ENCODE measurements at places on chromosomes 3 and 15. TPM values are rescaled to one million over a fixed set of nuclear protein-coding genes. Genes with fewer than 3 reads are reported as not detected.

DNA sequence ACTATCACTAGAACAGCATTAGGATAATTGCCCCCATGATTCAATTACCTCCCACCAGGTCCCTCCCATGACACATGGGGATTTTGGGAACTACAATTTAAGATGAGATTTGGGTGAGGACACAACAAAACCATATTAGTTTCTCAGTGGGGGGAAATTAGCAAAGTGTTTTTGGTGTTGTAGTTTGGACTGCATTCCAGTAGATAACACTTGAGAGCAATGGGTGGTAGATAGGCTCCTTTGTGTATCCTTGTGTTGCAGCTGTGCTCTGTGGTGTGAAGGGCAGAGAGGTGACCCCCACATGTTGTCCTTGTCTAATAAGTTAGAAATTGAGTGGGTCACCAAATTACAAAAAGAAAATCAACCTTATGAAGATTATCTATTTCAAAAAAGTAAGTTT, 223.8 kb downstream of the SATB1 start:
- DNase-seq: no peak

GRCh38 chr3:189890496-189890895, 230.2 kb downstream of the P3H2 start:
- no peak for DNase-seq

Gene LMAN1L
- 20.2 TPM for total RNA-seq

Gene MRAS
- 7.0 TPM for total RNA-seq

DNA sequence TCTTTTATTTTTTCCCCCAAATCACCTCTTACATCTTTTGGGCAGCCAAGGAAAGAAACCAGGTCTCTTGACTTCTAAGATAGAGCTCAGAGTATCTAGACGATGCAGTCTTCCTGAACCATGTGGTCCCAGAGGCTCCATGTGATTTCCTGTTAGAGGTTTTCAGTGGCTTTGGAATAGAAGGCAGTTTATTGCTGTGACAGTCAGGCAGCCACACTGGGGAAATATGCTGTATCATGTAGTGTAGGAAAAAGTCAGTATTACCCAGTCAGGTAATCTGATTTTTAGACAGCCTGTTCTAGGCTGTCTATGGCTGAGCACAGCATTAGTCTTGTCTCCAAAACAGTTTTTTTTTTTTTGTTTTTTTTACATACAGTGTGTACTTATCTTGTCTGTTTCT, 294.3 kb downstream of the THSD4 start:
- DNase-seq: no peak
